ENCODE measurements at places on chromosomes 7 and 10.
A peak's percentile ranks its signal among the peaks of the same experiment; 100 is the strongest.

- DNase-seq: no peak
Measured at GRCh38 chr10:26438534-26439341, 597 bp downstream of the APBB1IP start.

DNA sequence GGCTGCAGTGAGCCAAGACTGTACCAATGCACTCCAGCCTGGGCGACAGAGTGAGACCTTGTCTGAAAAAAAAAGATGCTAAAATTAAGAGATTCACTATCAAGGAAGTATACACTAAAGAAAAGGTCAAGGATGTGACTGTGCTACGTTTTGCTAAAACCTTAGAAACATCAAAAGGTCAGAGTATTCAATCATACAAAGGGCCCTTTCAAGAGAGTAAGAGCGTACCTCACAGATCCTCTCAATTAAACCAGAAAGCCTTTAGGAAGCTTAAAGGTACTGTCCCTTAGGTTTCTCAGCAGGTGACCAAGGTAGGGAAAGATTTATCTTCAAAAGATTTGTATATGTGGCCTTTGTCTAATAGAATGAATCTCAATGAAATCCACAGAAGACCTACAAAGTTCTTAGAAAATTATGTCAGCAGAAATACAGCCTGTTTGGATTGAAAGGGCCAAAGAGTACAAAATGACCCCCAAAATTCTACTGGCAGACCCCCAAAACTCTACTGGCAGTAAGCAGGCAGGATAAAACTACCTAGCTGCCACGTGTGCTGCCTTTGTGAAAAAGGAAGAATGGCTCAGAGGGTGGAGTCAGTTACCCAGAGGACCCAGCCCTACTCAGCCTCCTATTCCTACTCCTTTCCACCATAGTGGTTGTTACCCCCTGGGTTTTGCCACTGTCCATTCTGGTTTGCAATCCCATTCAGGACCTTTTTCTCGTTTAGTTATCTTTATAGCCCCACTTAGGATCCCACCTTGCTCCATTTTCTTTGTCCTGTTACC is 36.7 kb downstream of the ARHGAP19 start:
- no peak for DNase-seq

DNA sequence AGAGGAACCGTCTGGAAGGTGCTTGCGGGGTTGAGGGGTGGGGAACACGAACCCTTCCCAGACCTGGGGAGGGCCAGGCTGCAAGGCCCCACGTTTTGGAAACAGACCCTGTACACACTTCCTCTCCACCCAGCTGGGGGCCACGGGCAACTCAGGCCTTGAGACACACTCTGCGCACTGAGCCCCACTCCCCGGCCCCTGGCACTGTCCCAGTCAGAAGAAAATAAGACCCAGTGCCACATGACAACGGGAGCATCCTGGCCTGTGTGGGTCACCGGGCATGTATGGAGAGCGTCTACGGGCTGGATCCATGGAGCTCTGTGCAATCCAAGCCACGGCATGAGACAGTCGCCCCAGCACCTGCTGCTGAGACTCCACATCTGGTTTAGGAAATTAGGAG is 63.7 kb downstream of the CARD11 start:
- no peak for DNase-seq

- no peak for DNase-seq
Measured at GRCh38 chr7:12692479-12693259, 5.2 kb downstream of the ARL4A start.

DNA sequence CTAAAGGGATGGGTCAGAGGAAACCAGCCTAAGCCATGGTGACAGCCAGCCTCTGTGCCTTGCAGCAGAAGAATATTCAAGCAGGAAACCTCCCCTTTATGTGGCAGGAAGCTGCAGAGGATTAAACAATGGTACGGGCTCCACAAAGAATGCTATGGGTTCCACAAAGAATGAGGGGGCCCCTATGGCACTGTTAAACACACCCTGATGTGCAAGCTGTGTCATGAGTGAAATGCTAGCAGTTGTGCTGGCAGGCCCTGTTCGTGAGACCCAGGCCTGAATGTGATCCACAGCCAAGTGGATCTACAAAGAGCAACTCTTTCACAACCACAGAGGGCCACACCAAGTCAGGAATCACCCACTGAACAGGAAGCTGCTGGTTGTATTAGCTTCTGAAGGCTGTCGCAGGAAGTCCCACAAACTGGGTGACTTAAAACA is 68.9 kb downstream of the MYOF start:
- no peak for DNase-seq

DNA sequence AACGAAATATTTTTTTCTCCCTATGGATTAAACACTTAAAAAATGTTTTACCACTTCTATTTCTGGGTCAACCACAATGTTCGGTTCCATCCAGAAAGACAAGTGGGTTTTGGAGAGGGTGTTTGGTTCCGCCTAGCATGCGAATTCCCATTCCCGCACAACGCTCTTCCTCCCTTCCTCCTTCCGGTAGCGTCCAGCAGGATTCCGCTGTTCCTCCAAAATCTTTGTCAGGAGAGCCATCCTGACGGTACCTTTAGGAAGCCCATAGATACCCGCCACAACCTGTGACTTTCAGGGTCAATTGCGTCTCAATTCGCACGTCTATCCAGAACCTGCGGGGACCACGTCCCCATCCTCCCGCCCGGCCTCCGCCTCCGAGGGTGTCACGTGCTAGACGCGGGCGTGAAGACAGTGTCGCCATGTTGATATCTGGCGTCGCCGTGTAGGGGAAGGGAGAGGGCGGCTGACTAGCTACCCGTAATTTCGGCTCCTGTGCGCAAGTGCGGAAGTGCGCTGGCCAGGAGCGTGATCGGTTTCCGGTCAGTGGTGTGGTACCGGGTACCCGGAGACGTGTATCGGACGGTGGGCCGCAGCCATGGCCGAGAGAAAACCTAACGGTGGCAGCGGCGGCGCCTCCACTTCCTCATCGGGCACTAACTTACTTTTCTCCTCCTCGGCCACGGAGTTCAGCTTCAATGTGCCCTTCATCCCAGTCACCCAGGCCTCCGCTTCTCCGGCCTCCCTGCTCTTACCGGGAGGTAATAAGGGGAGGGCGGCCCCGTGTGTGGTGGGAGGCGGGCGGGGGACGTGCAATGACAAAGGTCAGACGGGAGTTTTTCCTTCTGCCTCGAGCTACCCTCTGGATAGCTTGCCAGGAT is at the start of gene SEC23IP:
TSS of gene SEC23IP (plus strand) at position 543 of the 878 bp plus-strand sequence. CDS start at position 596, 53 bp downstream.
- peak; percentile 77 for DNase-seq

DNA sequence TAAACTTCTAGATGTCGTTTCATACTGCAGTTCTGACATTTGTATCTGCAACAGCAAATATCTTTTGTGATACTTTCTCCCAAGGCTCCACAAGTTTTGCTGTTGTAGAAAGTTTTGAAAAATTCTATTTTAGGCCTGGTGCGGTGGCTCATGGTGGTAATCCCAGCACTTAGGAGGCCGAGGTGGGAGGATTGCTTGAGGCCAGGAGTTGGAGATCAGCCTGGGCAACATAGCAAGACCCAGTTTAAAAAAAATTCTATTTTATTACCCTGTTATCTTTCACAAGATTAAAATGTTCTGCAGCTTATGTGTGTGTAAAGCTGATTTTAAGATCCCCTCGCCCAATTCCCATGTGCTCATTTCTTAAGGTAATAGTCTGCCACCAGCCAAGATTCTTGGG is 1.4 kb downstream of the SND1 start:
- no peak for DNase-seq

Data from NCI-H1105 (cell line).